ENCODE measurements at places on chromosomes 1 and 21.

DNA sequence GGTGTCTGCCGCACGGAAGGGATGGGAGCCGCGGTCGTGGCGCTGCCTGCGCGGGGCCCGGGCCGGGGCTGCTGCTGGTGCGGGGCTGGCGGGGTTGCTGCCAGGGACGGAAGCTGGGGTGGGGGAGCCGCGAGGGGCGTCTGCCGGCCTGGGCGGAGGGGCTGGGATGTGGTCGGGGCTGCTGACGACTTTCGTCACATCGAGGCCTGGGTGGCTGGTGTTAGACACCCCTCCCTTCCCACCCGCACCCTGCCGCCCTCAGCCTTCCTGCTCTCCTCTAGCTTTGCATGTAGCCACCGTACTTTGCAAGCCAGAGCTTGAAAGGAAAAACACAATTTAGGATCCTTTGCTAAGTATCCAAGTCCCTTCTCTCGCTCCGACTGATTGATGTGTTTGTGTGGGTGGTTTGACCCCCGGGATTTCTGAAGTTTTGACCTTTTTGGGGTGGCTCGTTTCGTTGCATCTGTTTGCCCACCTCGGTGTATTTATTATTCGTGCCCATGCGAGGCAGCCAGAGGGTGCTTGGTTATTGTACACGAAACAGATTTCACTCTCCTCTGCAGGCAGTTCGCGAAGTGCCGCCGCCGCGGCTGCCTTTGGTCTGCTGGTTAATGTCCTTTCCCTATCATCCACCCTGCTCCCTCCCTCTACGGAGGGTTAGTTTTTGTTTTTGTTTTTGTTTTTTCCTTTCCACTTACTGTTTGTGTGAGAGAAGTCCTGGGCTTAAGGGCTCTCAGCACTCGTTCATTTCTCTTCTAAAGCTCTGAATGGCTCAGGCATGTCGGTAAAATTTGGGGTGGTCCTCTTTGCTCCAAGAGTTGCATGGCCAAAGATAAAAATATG lies 868 bp downstream of the C1orf21 start:
- peak; percentile 21 for DNase-seq

- no peak for DNase-seq
These were observed 79.1 kb downstream of the POFUT2 start for GRCh38 chr21:45208627-45208951.

DNA sequence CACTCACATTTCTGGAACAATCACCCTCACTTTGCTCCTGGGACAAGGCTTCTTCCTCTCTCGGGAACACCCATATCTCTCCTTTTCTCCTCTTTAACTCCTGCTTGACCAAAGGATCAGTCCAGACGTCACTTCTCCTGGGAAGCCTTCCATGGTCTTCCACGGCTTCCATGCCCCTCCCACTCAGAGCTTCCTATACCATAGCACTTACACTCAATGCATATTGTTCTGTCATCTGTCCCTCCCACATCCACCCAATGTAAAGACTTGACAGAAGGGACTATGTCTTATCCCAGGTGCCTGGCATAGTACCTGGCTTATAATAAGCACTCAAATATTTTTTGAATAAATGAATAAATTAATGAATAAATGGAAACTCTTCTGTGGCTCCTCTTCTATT lies 28.2 kb downstream of the CD34 start:
- no peak for DNase-seq

DNA sequence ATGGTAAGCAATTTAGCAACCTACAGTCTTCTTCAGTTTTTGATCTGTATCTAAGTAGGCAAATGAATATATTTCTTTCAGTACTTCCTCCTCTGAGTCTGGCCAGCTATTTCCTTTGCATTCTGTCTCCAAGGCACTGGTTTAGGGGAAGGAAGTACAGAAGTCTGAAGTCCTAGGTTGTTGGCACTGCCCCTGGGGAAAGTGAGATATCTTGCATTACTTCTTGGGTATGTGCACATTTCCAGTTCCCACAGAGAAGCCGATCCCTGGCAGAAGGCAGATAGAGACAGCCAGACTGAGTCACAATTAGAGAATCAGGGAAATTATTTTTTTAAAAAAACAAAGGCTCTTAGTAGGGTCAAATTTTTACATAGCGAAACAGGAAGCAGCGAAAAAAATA lies 98.8 kb downstream of the RASAL2 start:
- peak; percentile 20 for DNase-seq

GRCh38 chr21:32412162-32413014 lies at the start of gene EVA1C:
TSS of gene EVA1C (plus strand) at chr21:32412706. CDS start at chr21:32412854, 148 bp downstream.
- DNase-seq = peak; percentile 63

- DNase-seq = no peak
These were observed 14.3 kb upstream of the OLIG2 start for GRCh38 chr21:33011462-33011861.

Data from hippocampal formation (tissue), 2 donors.